ENCODE measurements at places on chromosomes 16 and 17. TPM values are rescaled to one million over a fixed set of nuclear protein-coding genes. Genes with fewer than 3 reads are reported as not detected.

The CD68 gene
- 35.0 TPM for total RNA-seq

The MAPK7 gene
- 42.5 TPM for total RNA-seq

The IRX3 gene
- 0.20 TPM for total RNA-seq

The SLC12A4 gene
- 16.9 TPM for total RNA-seq

The GALR2 gene
- total RNA-seq = not detected

The LLGL2 gene
- 529 TPM for total RNA-seq

GRCh38 chr17:55969562-55970324, 183.5 kb upstream of the ANKFN1 start:
- no peak for DNase-seq

GRCh38 chr17:82752371-82753200, 721 bp downstream of the TBCD start:
- DNase-seq = no peak

DNA sequence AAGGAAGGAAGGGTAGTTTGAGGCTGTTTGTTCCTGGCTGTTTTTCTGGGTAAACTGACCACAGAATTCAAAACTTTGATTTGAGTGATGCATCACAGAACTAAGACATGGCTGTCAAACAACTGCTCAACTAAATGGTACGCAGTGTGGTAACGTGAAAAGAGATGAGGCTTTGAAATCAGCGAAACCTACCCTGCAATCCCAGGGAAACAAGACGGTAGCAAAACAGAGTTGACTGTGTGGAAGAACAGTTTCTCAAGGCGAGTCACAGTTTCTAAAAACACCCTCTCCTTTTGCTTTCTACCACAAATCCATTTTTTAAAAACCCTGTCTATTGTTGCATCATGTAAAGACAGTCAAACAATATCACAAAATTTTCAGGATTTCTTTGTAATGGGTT, 156.0 kb upstream of the MAF start:
- DNase-seq = no peak

DNA sequence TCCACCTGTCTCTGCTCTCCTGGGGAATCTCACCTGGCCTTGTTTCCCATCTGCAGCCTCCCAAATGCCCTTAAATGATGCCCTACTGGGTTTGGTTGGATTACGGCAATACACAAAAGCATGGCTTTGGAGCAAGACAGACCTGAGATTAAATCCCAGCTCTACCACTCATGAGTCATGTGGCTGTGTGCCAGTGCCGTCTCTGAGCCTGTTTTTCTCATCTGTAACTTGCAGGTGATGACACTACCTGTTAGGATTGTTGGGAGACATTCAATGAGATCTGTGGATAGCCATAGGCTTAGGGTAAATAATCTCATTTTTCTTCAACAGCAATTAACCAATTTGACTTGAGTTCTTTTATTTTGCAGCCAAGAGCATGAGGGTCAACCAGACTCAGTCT, 240.3 kb downstream of the MAF start:
- DNase-seq = no peak

- DNase-seq = no peak
Measured at GRCh38 chr17:72099919-72100318, 20.9 kb upstream of the SOX9 start.

DNA sequence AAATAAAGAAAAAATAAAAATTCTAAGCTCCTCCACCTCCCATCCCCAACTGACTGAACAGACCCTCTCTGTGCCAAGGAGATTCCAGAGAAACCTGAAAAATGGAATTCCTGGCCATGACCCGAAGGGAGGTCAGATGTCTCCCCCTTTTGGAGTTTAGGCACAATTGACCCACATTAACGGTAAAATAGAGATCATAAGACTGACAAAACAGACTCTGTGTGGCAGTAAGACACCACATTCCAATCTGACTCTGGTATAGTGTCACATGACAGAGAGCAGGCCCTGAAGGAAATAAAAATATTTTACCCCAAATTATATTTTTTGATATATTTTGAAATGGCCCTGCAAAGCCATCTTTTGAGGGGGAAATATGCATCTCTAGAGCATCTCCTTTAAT, 115.1 kb upstream of the ZKSCAN2 start:
- no peak for DNase-seq

DNA sequence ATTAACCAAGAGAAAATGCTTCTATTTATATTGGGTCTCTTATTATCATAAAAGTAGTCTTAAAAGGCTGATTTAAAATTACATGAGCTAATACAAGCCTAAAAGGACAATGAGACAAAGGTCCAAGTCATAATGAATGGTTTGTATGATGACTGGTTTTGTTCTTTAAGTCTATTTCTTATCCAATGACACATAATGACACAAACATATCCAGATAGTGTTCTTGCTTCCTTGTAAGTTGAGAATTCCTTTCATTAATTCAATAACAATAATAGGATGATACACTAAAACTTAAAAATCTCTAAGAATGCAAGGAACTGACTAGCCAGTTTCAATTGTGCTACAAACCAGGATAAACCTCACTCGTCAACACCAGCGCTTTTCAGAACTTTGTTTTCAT, 244.1 kb downstream of the CEP112 start:
- DNase-seq = no peak
